A549 (cell line): ENCODE measurements at places on chromosomes 3 and 15.
A peak's percentile ranks its signal among the peaks of the same experiment; 100 is the strongest.

GRCh38 chr15:75107908-75108838 lies 84.8 kb downstream of the PPCDC start:
- DNase-seq: peak; percentile 52

DNA sequence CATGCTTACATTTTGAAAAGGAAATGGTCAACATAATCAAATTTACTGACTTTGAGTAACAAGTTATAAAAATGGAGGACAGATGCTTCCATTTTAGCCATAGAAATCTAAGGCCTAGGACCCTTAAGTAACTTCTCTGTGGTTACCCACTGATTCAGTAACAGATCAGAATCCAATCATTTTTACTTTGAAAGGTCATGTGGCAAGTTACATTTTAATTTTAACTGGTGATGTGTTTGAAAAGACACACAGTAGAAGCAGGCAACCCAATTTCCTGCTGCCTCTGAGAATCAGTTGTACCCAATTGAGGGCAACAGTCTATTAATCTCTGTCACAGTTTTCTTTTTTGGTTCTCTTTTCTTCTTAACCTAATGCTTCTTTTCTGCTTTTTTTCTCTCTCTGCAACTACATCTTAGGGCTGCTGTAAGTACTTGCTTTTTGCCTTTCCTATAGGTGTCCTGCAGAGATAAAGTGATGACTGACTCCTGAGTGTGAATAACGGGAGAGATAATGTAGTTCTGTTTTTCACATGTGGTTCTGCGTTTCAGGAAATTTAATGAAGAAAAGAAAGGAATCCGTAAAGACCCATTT lies 3.3 kb downstream of the ZWILCH start:
- no peak for DNase-seq

GRCh38 chr3:126466886-126467610 lies 8.6 kb downstream of the ZXDC start:
- DNase-seq: no peak

GRCh38 chr15:75677465-75678323 lies 30.0 kb downstream of the SNX33 start:
- no peak for DNase-seq

- no peak for DNase-seq
These were observed 217.4 kb upstream of the EOMES start for GRCh38 chr3:27939521-27939920.

GRCh38 chr15:48385031-48385830 lies 54.0 kb downstream of the DUT start:
- DNase-seq: no peak

GRCh38 chr15:69751147-69751546 lies 298.5 kb downstream of the RPLP1 start:
- no peak for DNase-seq

DNA sequence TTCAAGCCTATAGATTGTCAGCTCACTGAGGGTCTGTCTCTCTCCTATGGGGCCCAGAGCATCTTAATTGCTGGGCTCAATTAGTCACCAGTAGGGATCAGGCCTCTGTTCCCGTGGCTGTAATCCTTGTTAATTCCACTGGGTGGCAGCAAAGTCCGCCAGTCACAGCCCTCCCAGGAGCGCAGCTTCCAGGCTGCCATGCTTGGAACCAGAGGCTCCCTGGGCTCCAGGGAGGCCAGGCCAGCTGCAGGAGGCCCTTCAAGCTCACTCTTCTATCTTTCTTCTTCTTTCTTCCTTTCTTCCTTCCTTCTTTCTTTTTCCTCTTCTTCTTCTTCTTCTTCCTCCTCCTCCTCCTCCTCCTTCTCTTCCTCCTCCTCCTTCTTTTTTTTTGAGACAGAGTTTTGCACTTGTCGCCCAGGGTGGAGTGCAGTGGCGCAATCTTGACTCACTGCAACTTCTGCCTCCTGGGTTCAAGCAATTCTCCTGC lies 14.4 kb downstream of the RNU5B-1 start:
- peak; percentile 97 for DNase-seq

DNA sequence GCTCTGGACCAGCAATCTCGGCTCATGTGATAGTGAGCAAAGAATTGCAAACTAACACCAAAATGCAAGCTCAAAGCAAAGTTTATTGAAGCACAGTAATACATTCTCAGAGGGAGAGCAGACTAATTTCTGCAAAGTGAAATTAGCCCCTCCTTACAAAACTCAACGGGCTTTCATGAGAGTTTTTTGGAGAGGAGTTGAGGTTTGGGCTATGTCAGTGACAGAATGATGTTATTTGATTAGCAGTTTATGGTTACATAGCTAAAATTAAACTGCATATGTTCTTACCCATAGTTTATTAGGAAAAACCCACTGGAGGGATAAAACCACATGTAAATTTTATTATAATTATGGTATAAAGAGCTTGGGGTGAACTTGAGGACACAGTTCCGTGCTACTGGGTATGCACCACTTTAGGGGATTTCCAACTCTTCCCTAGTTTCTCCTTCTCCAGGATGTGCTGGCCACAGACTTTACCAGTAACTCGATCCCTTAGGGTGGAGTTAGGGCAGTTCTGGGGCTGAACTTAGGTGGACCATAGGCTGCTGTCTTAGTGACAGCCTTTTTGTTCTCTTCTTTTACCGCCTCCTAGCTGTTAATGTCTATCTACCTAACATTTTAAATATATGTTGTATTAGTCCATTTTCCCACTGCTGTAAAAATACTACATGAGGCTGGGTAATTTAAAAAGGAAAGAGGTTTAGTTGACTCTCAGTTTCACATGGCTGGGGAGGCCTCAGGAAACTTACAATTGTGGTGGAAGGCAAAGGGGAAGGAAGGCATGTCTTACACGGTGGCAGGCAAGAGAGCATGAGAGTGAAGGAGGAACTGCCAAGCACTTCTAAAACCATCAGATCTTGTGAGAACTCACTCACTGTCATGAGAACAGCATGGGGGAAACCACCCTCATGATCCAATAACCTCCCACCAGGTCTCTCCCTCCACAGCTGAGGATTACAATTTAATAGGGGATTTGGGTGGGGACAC lies 8.9 kb upstream of the AADACL2 start:
- no peak for DNase-seq

DNA sequence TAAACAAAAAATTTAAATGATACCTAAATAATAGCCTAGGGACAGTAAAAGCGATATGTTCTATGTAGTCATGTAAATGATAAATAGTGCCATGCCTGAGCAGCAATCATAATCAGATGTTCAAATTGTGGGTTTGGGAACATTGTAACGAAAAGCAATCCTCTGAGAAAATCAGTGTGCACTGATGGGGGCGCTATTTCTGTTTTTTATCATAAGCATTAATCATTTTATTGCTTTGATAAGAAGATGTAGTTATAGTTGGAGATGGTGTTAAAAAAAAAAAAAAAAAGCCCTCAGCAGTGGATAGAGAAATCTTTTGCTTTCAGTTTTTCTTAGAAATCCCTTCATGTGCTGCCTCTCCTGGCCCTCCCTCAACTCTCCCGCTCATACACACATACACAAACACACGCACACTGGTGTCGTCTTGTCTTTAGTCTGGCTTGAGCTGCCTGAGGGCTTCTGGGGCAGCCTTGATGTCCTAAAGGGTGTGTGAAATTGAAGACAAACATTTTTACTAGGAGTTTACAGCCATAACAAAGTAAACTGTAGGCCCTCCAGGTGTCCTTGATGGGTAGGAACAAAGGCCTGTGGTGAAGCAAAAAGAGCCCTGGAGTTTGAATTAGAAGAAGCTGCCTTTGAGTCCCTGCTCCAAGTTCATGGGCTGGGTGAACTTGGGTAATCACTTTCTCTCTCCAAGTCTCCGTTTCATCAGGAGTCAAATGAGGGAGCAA lies 428.1 kb downstream of the SOX2 start:
- no peak for DNase-seq

GRCh38 chr3:68631850-68632545 lies 300.3 kb downstream of the TAFA4 start:
- DNase-seq: no peak

- no peak for DNase-seq
These were observed 152.8 kb downstream of the RBPMS2 start for GRCh38 chr15:64622410-64623260.

- DNase-seq: no peak
These were observed 16.6 kb downstream of the SEMA3F start for GRCh38 chr3:50171540-50172301.

GRCh38 chr3:49793486-49794085 lies 6.1 kb downstream of the CDHR4 start:
- no peak for DNase-seq
